Activated T-helper 9 cell treated with anti-CD3 and anti-CD28 coated beads, Interleukin-2, amount 50 U/mL, for 16 hours (primary cell): ENCODE measurements at places on chromosomes 3 and 15.
A peak's percentile ranks its signal among the peaks of the same experiment; 100 is the strongest.

- no peak for DNase-seq
These were observed 149.1 kb upstream of the LRRFIP2 start for GRCh38 chr3:37323494-37323893.

- no peak for DNase-seq
These were observed 39.3 kb upstream of the HDC start for GRCh38 chr15:50304836-50305235.

DNA sequence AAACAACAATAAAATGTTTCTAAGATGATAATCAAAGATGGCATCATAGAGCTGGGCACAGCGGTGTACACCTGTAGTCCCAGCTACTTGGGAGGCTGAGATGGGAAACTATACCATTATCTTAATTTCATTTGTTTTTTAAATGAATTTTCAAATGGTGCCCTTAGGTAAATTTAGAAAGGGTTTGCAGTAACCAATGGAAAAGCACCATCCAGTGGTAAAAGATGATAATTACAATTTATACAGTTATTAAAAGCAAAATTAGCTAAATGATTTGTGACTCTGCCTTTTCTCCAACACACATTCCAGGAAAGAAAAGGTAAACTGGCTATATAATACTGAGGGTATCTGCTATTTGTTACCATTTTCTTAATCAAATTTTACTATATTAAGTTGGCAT is 14.4 kb upstream of the ANKRD28 start:
- DNase-seq = no peak

GRCh38 chr3:13500133-13500885 is 20.2 kb downstream of the HDAC11 start:
- DNase-seq = no peak

DNA sequence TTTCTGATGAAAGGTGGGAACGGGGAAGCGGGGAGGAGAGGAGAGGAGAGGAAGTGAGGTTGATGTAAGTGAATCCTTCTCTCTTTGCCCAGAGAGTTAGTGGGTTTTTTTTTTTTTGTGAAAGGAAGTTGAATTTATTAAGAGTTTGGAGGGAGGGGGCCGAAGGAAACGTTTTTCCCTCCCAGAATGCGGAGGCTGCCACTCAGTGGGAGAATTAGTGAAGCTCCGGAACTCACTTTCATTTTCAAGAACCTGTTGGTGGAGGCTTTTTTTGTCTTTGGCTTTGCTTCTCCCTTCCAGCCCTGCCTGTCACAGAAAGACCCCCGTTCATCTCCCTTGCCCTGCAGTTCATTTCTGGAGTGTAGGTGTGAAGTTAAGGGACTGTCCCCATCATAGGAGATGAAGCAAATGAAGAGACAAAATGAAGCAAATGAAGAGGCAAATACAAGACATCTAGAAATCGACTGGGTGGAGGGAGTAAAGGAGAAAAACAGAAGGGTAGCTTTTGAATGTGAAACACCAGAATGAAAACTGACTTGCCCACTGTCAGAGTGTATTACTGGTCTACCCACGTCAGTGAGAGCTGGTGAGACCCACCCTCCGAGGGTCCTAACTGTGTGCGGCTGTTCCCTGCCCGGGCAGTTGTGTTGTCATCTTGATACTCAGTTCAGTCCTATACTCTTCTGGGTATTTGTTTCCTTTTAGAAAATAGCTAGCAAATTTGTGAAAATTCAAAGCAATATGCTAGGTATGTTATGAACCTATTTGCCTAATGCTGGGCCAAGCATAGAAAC is 91.5 kb downstream of the ITPR1 start:
- DNase-seq = no peak

DNA sequence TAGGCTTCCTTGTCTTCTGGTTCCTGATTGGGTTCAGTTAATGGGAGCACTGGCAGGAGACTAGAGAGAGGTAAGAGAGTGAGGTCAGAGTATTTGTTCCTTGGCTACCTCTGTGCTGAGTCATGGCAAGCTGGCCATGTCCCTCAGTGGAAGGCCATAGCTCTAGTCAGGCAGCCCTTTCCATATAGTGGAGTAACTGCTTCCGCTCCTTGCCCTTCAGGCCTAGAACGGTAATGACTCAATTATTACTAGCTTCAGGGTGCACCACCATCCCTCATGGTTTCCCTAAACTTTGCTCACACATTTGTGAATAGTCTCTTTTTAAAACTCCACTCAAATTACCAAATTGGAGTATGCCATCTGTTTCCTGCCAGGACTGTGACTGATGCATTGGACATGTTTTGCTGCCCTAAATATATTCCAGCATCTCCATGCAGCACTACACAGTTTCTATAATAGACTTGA is 10.5 kb upstream of the ANO10 start:
- DNase-seq = no peak

GRCh38 chr3:55658690-55659562 is 171.8 kb upstream of the WNT5A start:
- no peak for DNase-seq

- DNase-seq = no peak
These were observed 71.3 kb downstream of the CMTM8 start for GRCh38 chr3:32309654-32310242.

DNA sequence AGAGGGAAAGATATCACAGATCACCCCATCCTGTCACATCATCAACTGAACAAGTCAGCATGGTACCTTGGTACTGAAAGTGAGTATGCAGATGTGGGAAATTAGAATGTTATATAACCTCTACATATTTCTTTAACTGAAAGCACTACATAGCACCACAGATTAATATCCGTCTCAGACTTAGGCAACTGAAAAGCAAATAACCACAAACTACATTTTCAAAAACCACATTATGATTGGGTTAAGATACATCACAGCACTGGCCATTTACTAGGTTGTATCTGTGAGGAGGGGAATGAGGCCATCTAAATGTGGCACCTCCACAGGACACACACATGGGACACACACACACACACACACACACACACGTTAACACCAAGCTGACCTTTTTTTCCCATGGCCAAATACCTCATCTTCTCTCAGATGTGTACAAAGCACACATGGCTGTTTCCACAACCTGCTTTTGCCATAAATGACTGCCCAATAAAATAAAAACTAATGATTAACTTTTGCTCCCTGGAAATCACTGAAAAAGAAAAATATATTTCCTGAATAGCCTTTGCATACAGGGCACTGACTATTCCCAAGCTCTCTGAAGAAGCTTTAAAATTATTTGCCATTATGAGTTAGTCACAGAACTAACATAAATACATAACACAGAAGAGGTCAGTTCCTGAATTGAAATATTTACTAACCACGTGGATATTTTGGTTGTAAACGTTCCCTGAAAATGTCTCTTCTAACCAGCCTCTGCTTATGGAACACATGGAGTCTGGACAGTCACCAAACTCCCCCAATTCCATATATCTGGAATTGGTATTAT is 60.1 kb downstream of the SUMF1 start:
- no peak for DNase-seq

- DNase-seq = no peak
These were observed 230.8 kb downstream of the CGGBP1 start for GRCh38 chr3:87828046-87828445.

DNA sequence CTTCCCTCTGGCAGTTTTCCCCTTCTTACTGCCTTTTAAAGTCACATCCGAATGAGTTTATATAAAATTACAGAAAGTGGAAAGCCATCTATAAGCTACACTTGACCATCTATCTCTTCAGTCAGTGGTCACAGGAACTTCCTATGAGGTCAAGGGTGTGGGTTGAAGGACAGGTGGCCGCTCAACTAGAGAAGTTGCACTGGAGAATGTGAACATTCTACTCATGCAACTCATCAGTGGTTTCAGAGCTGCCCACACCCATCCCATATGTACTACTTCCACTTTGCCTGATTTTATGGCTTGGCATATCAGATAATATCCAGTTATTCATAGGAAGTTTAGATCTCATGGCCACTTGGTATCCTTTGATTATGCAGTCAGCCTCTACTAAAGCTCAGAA is 57.4 kb upstream of the TMEM158 start:
- no peak for DNase-seq

DNA sequence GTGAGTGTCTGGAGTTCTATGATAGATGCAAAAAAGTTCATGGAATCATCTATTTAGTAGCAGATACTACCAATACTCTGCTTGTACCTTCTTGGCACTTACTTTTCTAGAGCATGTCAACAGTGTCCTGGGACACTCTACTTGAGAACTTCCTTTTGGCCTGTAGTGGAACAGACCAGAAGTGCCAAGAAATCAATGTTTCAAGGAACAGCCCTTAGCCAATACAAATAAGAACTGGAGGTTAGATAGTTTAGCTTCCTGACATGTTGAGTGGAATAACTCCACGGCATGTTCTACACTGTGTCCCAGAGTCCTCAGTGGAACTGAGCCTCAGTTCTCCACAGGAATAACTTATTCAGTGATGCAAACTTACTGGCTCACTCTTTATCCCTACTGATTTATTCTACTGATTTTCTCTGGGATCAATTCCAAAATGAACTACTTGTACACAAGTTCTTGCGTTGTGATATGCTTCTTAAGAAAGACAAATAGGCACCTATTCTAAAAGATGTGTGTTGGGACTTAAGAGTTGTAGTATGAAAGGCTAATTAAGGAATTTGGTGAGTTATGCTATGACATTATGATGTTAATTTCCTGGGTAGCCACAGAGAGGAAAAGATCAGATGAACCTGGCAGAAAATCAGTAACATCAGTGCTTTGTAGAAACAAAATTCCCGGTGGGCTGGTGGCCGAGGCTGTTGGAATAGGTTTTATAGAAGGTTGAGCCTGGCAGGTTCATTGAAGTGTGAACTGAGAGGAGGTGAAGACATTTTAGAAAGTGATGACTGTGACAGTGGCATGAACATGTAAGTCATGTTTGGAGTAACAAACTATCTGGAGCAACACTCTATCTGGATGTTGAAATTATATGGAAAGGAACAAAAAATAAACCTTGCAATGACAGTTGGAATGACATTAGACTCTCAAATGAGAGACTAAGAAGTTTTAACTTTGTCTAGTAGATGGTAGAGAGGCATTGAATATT is 101.8 kb upstream of the RBMS3 start:
- no peak for DNase-seq

DNA sequence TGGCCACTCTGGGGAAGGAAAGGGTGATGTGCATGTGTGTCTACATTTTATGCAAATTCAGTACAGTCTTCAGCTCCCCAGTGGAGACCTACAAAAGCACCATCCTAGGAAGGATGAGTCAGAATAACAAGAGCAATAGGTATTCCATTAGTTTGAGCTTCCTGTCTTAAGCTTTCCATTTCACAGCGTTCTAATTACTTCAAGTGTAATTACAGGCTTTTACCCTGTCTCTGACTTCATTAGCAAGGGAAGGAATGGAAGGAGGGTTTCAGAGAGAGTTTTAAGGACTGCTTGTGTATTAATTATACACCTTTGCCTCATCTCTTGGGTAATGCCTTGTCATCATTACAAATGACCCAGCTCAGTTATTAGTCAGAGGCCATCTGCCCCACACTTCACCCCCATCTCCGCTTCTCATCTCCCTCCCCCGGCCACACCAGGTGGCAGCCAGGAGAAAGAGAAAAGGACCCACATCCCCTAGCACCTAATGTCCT is 202.8 kb upstream of the MRPL3 start:
- no peak for DNase-seq

GRCh38 chr3:48885753-48886152 is 12.9 kb downstream of the SLC25A20 start:
- no peak for DNase-seq

DNA sequence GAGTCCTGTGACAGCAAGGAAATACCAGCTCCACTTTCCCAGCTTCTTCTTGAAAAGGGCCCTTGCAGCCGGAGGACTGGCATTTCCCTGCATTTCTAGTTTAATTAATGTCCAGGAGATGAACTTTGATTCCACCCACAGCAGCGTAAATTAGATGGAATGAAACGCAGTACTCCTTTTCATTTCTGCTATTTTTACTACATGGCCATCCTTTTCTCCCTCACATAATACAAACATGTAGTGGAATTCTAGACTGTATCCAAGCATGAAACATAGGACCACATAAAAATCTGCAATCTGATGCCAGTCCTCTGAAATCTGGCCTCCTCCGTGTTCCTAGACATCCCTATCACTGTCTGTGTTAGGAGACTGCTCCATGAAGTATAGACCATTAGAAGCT is 403.2 kb downstream of the NR2F2 start:
- no peak for DNase-seq

DNA sequence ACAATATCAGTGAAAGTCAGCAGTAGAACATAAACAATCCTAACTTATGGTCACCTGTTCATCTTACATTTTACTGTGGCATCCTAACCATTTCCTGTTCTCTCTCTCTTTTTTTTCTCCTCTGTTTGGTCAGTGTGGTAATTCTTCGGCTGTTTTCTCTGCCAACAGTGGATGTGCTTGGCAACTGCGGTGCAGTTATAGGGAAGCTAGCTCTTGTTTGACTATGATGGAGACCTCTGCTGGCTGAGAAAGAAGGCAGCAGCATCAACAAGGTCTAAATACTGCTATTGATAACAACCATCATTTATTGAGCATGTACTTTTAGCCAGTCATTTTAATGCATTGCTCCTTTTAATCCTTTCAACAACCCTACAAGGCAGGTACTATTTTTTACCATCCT is 723 bp upstream of the DRD3 start:
- no peak for DNase-seq

GRCh38 chr3:83514130-83514914 is 1444.5 kb upstream of the CADM2 start:
- no peak for DNase-seq

GRCh38 chr3:37812499-37812896 is 49.2 kb upstream of the CTDSPL start:
- no peak for DNase-seq

- no peak for DNase-seq
These were observed 45.7 kb downstream of the TGM4 start for GRCh38 chr3:44920081-44920480.

DNA sequence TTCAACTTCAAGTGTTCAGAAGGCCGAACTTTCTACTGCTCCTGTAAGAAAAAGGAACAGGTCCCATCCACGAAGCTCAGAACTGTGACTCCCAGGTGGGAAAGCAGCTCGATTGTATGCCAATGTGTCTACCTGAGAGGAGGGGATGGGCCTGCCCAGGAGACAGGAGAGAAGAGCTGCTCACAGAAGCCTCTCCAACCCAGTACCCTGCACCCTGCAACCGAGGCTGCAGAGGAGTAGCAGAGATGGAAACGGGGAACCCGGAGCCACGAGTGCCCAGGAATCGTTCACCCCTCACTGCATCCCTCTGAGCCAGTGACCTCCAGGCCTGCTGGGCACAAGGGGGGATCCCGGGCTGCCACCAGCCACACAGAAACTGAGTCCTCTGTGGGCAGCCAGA is 86.5 kb upstream of the PRR23E start:
- DNase-seq = no peak

DNA sequence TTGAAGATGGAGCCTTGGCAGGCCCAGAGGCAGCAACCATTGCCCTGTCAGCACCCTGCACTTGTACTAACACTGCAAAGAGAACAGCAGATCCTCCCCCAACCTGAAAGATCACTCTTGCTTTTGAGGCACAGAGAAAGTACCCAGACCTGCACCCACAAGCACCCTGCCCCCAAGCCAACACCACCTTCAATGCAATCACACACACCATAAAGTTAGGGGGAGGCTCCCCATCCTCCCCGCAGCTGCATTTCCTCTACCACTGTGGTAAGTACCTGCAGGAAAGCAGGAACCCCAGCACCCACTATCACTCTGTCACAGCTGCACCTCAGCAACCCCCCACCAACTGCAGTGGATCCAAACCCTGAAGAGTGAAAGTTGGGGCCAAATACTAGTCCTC is 12.0 kb downstream of the OR5K3 start:
- no peak for DNase-seq

GRCh38 chr3:45225465-45226205 is 452 bp downstream of the TMEM158 start:
- peak; percentile 24 for DNase-seq

GRCh38 chr3:139477710-139478640 is 1.7 kb upstream of the RBP2 start:
- DNase-seq = no peak
